Right lung (tissue), 10 donors: ENCODE measurements at places on chromosomes 6 and 20. TPM values are rescaled to one million over a fixed set of nuclear protein-coding genes. Genes with fewer than 3 reads are reported as not detected.
A peak's percentile ranks its signal among the peaks of the same experiment; 100 is the strongest.

Gene ELOVL5
- 58.1 TPM for polyA plus RNA-seq

DNA sequence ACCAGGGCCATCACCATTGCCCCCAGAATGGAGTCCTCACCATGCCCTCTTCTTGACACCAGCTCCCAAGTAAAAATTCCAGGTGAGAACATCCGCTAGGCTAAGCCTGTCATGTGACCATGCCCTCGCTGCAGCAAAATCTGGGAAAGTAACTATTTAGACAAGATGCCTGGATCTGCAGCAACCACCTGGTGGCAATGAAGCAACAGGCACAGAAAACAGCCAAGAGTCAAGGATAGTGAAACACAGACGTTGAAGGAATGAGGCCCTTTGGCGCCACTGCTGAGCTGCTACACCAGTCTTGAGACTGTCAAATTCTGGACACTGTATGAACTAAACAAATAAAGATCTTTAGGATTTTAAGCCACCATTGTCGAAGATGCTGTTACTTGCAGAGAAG lies 30.1 kb upstream of the TGM6 start:
- DNase-seq: no peak

GRCh38 chr6:149933036-149933435 lies 8.8 kb upstream of the ULBP2 start:
- no peak for DNase-seq

Gene ZC3H12D
- 0.80 TPM for polyA plus RNA-seq

Gene CCR6
- polyA plus RNA-seq: 0.21 TPM

- no peak for DNase-seq
Measured at GRCh38 chr20:12090920-12091319, 173.2 kb downstream of the BTBD3 start.

GRCh38 chr6:32842690-32843089 lies 1.2 kb downstream of the PSMB8 start:
- DNase-seq: no peak

DNA sequence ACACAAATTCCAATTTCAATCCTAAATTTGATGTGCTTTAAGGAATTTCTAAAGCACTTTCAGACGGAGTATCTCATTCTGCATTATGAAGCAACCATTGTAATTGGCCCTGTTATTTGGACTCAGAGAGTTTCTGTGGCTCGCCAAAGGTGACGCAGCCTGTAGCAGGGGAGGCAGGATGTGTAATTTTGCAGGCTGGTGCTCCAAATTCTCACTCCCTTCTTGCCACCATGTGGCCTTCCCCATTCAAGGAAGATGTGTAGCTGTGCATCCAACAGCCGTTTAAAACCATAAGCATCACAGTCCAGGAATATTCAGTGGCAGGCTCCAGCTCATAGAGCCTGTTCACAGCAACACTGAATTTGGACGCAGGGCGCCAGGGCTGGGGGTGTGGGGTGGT lies 45.8 kb downstream of the AGPAT4 start:
- DNase-seq: no peak

GRCh38 chr20:3515379-3516170 lies 44.8 kb downstream of the ATRN start:
- no peak for DNase-seq

Gene CALHM4
- polyA plus RNA-seq: not detected

Gene NKX2-2
- 0.15 TPM for polyA plus RNA-seq

DNA sequence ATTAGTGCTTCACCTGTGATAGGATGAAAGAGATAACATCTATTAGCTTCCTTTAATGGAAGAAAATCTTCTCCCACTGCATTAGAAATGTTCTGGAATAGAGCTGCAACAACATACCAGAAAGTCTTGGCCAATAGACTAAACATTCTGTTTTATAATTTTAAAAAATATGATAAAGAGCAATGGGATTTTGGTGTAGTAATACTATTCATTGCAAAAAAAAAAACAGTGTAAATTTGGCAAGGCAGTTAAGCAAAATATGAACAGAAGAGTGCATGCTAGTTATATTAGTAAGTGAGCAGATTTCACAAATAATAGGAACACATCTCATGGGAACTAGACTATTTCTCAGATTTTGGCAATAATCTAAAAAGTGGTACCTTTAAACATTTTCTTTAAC lies 43.3 kb downstream of the SOX4 start:
- DNase-seq: no peak

DNA sequence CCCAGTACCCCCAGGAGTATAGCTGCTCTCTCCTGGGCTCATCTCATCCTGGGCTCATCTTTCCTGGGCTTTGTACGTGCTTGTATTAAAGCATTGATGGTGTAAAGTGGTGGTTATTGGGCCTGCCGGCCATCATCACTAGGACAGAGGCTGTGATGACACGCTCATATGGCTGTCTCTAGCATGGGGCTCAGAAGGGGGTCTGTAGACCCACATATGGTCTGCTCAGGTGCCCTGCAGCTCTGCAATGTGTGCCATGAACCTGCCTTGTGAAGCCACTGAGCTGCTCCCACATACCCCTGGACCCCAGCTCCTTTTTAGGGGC lies 143.4 kb downstream of the CDC5L start:
- no peak for DNase-seq

- DNase-seq: peak; percentile 37
Measured at GRCh38 chr6:16681260-16681873, 79.9 kb downstream of the ATXN1 start.

DNA sequence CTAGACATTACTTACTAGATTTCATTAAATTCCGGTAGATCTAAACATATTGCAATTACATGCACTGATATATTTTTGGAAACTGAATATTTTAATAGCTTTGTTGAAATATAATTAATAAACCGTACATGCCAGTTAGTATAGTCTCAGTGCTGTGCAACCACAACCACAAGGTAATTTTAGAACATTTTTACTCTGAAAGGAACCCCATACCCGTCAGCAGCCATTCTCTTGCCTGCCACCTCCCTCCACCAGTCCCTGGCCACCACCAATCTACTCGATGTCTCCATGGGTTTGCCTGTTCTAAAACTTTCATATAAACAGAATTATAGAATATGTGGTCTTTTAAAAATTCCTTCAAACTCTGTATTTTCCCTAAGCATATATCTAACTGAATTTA lies 293.9 kb downstream of the THBS2 start:
- no peak for DNase-seq

GRCh38 chr20:38833154-38833856 lies 27.8 kb downstream of the PPP1R16B start:
- no peak for DNase-seq

Gene RAB44
- 0.17 TPM for polyA plus RNA-seq

GRCh38 chr6:8420031-8420588 lies 15.2 kb downstream of the SLC35B3 start:
- DNase-seq: no peak

GRCh38 chr6:44263354-44264100 lies 1.8 kb downstream of the NFKBIE start:
- no peak for DNase-seq

Gene DPPA5
- polyA plus RNA-seq: not detected

DNA sequence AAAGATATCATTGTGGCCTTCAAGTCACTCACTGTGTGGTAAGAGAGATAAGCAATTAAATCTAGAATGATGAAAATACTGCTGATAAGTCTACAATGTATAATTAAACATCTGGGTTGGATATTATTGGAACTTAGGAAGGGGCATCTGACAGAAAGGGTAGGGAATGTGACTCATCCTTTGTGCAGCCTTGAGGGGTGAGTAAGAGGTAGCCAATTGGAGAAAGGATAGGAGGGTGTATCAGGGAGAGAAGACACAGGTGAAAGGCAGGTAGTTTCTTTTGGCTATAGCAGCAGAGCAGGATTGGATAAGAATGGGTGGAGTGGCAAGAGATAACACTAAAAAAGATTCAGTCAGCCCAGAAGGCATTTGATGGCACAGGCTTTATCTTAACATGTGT lies 182.0 kb downstream of the COL21A1 start:
- no peak for DNase-seq

Gene BHLHE23
- polyA plus RNA-seq: not detected

- no peak for DNase-seq
Measured at GRCh38 chr6:89792881-89793280, 26.7 kb downstream of the MDN1 start.
